H4 (cell line): ENCODE measurements at places on chromosomes 3 and 15. TPM values are rescaled to one million over a fixed set of nuclear protein-coding genes. Genes with fewer than 3 reads are reported as not detected.

DNA sequence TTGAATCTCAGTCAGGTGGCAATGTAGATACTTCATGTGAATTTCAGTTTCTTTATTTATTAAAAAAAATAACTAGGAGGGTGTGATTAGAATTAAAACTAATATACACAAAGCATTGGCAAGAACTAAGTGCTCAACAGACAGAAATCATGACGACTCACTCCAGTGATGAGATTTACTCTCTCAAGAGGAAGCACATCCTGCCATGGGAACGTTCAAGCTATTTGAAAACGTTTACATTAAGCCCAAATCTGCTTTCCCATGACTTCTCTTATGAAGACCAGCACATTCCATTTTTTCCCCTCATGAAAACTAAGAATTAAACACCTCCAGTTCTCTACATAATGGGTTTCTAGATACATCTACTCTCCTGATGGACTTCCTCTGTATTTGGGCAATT, 8.5 kb downstream of the WDR53 start:
- DNase-seq, result no peak

DNA sequence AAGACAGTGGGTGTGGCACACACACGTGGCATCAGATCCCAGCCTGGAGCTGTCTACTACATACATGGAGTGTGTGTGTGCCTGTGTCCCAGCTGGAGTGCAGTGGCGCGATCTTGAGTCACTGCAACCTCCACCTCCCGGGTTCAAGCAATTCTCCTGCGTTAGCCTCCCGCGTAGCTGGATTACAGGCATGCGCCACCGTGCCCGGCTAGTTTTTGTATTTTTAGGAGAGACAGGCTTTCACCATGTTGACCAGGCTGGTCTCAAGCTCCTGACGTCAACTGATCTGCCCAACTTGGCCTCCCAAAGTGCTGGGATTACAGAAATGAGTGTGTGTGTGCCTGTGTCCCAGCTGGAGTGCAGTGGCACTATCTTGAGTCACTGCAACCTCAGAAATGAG, 108.8 kb downstream of the IL12A start:
- no peak for DNase-seq

GRCh38 chr15:49168016-49168415, 2.0 kb upstream of the GALK2 start:
- DNase-seq, result no peak

DNA sequence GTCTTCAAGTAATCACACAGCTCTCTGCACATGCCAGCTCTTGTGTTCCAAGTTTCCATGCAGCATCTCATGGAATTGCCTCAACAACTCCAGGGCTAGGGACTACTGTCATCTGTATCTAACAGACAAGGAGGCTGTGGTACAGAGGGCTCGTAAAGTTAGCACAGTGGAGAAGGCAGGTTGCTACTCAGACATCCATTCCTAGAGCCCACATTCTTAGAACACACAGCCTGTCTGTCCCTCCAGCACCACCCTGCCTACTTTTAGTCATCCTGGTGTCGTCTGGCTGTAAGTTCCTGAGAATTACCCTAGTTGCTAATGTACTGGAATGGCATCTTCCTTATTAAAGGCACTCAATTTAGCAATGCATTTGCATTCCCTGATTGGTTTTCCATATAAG, 862.5 kb downstream of the FHIT start:
- DNase-seq, result no peak

GRCh38 chr3:125602752-125603649, 7.7 kb upstream of the OSBPL11 start:
- peak; percentile 43 for DNase-seq

GRCh38 chr3:20043825-20044224, 3.6 kb downstream of the KAT2B start:
- DNase-seq, result no peak

DNA sequence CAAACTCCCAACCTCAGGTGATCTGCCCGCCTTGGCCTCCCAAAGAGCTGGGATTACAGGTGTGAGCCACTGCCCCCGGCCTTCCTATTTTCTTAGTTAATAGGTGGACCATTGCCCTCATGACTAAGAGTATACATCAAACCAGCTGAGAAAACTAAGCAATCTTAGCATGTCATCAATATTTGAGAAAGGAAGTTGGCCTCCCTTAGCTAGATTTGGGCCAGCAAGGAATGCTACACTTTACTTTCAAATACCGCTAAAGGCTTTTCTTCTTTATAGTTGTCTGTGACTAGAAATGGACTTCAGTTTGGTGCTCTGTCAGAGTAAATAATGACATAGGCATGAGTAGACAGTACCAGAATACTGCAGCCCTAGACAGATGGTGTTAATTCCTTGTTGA, 199.3 kb downstream of the GAP43 start:
- DNase-seq, result no peak

GRCh38 chr3:156024904-156025533, 95.4 kb upstream of the KCNAB1 start:
- DNase-seq, result peak; percentile 25

DNA sequence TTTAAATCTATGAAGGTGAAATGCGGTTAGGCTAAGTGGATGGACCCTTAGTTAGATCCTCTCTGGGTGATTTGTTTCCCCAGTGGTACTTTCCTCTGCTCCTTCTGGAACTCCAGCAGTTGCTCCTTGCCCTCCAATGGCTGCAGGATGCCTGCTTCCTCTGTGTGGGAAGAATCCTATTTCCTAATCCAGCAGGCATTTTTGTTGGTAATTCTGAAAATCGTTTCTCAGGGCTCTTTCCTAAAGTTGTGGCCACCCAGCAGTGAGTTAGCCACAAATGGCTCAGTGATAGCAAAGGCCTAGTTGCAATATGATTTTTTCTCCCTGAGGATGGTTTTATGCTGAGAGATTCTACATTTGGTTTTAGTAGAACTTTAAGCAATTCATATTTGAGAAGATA, 332.3 kb upstream of the C2CD4B start:
- no peak for DNase-seq

- no peak for DNase-seq
Measured at GRCh38 chr3:124277144-124277890, 285.4 kb upstream of the ROPN1 start.

Gene MANF
- total RNA-seq, result 135 and 150 TPM in 2 replicates

Gene IL17RC
- total RNA-seq, result 23.0 and 32.4 TPM in 2 replicates

Gene LRRC31
- not detected in 2 replicates for total RNA-seq
